ENCODE measurements at places on chromosomes 3 and 15. TPM values are rescaled to one million over a fixed set of nuclear protein-coding genes. Genes with fewer than 3 reads are reported as not detected.

- DNase-seq, result no peak
- peaks cover 16% of the 10 kb centered on the region for H3K4me1 ChIP-seq
- H3K27ac ChIP-seq, result no peak overlapping the region
These were observed 252.7 kb upstream of the ZPLD1 start for GRCh38 chr3:102182162-102182561.

DNA sequence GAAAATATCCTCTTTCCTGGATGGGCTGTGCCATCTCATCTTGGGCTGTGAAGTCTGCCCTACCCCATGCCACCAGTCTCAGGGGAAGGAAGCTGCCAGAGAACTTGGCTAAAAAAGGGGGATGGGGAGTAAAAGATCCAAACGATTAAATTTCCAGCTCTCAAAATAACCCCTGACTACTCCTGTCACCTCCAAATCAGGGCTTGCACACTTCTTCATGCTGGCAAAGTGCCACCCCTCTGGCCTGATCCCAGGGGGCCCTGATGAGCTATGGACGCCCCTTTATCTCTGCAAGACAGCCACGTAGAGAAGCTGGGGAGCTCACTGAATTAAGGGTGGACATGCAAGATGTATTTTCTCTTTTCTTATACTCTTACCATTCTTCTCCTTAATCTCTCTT is 1.2 kb upstream of the MLF1 start:
- no peak overlapping the region for H3K4me3 ChIP-seq
- DNase-seq, result no peak
- peaks cover 15% of the 10 kb centered on the region for H3K27me3 ChIP-seq
- no peaks in the 10 kb centered on the region for H3K36me3 ChIP-seq

The SLC6A20 gene
- polyA plus RNA-seq, result not detected

DNA sequence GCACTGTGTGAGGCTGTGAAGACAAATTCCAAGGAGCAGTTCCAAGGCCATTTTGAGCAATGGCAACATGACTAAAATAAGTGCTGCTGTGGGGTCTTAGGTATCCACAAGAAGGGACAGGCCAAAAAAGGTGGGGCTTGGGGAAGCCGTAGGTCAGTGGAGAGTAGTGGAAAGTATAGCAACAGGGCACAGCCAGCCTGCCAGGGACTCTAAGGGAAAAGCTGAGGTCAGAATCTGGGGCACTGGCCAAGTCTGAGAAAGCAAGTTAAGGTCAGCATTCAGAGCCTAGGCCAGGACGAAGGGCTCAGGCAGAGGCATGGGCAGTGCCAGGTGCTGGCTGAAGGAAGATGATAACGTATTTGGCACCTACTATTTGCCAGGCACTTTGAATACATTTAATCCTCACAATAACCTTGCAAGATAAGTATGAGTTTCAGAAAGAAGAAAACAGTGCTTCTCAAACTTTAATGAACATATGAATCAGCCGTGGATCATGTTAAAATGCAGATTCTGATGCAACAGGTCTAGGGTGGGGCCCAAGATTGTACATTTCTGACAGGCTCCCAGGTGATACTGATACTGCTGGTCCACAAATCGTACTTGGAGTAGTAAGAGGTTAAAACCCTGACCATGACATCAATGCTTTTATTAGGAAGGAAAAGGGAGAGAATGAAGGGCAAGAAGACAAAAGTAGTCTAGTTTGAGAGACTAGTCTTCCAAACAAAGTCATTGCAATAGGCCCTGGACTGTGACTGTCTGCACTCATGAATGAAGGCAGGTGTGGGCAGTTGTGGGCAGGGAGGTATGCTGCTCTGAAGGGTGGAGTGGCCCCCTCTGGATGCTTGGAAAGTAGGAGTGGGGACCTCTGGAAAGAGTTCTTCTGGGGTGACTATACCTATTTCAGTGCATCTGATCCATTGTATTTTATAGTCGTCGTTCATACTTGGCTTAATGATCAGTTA is 106.3 kb upstream of the ANKRD28 start:
- no peak for DNase-seq
- H3K4me3 ChIP-seq, result no peak overlapping the region
- H3K36me3 ChIP-seq, result no peaks in the 10 kb centered on the region
- no peak overlapping the region for H3K27ac ChIP-seq
- H3K27me3 ChIP-seq, result no peaks in the 10 kb centered on the region

The LMAN1L gene
- polyA plus RNA-seq, result 1.1 TPM

DNA sequence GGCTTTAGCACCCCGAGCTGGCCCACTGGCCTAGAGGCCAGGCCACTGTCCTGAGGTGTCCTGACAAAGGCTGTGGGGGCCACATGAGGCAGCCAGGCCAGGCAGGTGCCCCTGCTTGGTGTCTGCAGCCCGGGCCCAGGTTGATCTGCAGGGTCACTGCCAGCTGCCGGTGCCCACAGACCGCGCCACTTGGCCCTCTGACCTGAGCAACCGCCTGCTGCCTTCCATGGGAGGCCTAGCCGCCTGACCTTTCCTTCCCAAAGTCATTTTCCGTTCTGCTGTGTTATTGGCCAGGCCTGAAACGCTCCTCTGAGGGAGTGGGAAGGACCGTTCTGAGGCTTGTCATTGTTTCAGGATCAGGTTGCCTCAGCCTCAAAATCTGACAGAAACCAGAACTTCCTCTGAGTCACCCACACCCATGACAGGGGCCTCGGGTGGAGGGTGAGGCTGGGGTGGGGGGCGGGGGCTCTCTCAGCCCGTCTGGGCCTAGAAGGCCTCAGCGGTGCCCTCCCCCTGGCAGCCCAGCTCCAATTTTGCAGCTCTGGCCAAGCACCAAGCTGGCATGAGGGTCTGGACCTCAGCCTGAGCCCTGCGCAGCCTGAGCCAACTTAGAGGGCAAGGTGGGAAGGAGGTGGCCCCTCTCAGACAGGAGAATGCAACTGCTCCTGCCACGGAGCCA is 140.7 kb upstream of the MEF2A start:
- H3K4me3 ChIP-seq, result no peak overlapping the region
- no peak for DNase-seq
